ENCODE measurements at places on chromosomes 12 and 14. TPM values are rescaled to one million over a fixed set of nuclear protein-coding genes. Genes with fewer than 3 reads are reported as not detected.

- no peak for DNase-seq
Measured at GRCh38 chr12:123401753-123402683, 18.1 kb downstream of the KMT5A start.

DNA sequence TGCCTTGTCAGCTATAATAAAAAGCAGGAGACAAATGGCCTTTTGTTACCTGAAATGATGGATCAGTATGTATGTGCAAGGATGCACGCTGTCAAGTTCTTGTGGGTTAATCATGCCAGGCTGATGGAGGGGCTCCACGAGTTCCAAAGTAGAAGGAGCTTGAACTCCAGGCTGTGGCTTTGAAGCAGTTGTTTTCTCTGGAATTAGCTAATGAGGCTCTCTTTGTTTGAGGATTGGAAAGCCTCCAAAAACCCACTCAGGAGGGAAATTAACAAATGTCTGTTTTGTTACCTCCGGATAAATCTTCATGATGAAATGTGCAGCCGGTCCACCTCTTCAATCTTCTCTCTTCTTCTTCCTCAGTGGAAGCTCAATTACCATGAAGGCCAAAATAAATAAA is 605.5 kb downstream of the DIO2 start:
- no peak for DNase-seq

SLC7A7 gene
- total RNA-seq = 25.5 TPM

GRCh38 chr14:42729681-42730080 is 1123.0 kb downstream of the LRFN5 start:
- DNase-seq = no peak

KCNH3 gene
- 0.19 TPM for total RNA-seq

DNA sequence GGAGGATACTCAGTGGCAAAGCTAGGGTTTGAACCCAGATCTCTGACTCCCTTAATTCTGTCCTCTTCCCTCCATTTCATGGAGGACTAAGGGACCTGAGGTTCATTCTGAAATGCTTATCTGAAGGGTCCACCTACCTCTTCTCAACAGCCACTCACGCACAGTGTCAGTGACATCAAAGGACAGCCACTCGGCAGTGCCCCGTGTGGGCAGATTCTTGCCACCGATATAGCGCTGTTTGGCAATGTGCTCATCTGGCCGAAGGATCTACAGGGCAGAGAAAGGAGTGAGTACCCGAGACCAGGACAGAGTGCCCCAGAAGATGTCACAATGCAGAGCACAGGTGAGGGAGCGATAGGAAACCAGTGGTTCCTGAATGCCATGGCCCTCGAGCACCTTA is 10.8 kb downstream of the TGFB3 start:
- no peak for DNase-seq

KCNK10 gene
- not detected for total RNA-seq

DNA sequence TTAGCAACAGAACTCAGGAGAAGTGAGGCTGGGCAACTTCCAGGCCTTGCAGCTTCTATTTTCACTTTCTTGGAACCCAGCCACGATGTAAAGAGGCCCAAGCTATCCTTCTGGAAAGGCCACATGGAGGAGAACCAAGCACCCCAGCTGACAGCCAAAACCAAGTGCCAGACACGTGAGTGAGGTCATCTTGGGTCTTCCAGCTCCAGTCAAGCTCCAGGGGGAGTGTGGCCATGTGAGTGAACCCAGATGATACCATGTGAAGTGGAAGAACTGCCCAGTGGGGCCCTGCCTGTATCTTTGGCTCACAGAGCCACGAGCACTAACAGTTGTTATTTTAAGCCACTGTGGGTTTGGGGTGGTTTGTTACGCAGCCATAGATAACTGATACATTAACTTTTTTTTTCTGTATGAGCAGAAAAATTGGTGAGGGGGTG is 126.8 kb upstream of the MAP1LC3B2 start:
- DNase-seq = no peak

RD3L gene
- not detected for total RNA-seq

- DNase-seq = peak; percentile 37
Measured at GRCh38 chr14:72744416-72745120, 149.3 kb downstream of the DPF3 start.

GRCh38 chr14:77316872-77317301 is 3.8 kb downstream of the POMT2 start:
- DNase-seq = peak; percentile 57

ANG gene
- total RNA-seq = 38.9 TPM

DNA sequence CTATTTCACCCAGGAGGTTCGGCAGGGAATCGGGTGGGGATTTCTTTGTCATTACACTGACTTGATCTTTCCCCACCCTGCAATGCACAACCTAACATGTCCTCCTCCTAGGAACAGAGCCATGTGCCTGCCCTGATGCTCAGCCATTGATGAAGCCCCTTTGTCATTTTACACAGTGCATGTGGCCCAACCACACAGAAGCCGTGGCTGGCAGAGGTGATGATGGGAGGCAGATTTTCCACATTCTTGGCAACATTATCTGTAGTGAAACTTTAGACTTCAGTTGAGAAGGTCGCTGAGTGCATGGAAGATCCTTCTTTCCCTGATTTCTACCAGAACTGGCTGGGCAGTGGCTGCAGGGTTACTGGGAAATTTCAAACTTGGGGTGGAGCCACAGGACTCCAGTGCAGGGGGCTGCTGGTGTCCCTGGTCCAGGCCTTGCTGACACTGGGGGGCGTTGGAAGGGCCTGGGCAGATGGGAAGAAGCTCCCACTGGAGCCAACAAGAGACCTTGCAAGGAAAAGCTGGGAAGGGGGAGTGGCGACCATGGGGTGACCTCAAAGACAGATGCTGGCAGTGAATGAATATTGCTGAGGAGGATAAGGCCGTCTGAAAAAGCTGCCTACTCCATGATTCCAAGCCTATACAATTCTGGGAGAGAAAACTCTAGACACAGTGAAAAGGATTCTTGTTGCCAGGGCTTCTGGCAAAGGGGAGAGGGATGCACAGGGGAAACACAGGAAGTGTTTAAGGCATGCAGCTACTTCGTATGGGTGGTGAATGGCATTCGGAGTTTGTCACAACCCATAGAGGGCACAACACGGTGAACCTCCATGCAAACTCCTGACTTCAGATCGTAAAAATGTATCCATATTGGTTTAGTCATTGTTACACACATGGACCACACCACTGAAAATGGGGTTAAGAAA is 41.8 kb upstream of the P2RX7 start:
- DNase-seq = peak; percentile 69

GRCh38 chr12:48717252-48717695 is 767 bp upstream of the CCNT1 start:
- no peak for DNase-seq

FGF6 gene
- not detected for total RNA-seq

NYNRIN gene
- total RNA-seq = 11.7 TPM
